ENCODE measurements at places on chromosomes 4 and X.
A peak's percentile ranks its signal among the peaks of the same experiment; 100 is the strongest.

- DNase-seq, result no peak
These were observed 50.9 kb downstream of the MFAP3L start for GRCh38 chr4:169975131-169975837.

- DNase-seq, result no peak
These were observed 6.2 kb upstream of the AFAP1 start for GRCh38 chr4:7945709-7946380.

- DNase-seq, result no peak
These were observed 120.2 kb downstream of the AFAP1 start for GRCh38 chr4:7819446-7819845.

DNA sequence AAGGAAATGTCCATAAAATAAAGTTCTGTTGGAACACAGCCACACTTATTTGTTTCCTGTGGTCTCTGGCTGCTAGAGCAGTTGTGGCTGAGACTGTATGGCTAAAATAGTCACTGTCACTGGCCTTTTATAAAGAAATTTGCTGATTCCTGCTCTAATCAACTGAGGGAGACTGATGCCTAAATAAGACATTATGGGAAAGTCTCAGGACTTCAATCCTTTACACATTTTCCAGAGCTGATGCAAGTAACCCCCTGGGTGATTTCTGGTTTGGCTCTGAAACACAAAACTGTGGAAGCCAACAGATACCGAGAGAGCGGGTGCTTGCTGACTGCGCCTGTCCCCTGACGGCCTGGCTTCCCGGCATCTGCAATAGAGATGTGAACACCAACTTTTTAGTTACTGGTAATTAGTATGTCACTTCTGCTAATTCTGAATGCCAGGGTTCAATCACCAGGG, 64.0 kb downstream of the POLR2B start:
- DNase-seq, result no peak

DNA sequence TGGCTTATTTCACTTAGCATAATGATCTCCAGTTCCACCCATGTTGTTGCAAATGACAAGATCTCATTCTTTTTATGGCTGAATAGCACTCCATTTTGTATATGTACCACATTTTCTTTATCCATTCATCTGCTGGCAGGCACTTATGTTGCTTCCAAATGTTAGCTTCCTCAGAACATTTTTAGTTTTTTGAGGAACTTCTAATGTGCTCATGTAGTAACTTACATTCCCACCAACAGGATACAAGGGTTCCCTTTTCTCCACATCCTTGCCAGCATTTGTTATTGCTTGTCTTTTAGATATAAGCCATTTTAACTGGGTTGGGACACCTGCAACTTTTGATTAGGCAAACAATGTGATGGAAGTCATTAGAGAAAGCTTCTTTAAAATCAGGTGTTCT, 454.2 kb downstream of the NLGN4X start:
- no peak for DNase-seq

- DNase-seq, result no peak
These were observed 35.0 kb upstream of the CDKN2AIP start for GRCh38 chr4:183409483-183409882.

- no peak for DNase-seq
These were observed 13.0 kb upstream of the RHOXF2 start for GRCh38 chrX:120145295-120145925.

DNA sequence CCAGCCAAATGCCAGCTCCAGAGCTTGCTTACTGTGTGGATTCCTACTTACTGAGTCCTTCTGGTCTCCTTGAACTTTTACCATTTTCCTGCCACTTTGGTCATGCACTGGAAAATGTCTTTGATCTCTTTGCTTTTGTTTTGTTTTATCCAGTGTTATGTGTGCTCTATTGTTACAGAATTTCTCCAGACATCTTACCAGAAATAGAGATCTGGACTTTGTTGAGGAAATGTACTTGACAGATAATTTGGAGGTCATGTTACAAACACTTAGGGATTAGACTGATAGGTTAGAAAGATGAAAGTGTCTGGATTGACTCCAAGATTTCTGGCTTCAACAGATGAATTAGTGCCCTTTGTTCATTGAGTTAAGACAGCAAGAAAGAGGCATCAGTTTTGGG, 5.7 kb upstream of the ZNF330 start:
- no peak for DNase-seq

GRCh38 chr4:147768113-147768512, 36.2 kb downstream of the ARHGAP10 start:
- DNase-seq, result no peak

- DNase-seq, result no peak
These were observed 1.5 kb upstream of the TSPAN5 start for GRCh38 chr4:98659741-98660462.

DNA sequence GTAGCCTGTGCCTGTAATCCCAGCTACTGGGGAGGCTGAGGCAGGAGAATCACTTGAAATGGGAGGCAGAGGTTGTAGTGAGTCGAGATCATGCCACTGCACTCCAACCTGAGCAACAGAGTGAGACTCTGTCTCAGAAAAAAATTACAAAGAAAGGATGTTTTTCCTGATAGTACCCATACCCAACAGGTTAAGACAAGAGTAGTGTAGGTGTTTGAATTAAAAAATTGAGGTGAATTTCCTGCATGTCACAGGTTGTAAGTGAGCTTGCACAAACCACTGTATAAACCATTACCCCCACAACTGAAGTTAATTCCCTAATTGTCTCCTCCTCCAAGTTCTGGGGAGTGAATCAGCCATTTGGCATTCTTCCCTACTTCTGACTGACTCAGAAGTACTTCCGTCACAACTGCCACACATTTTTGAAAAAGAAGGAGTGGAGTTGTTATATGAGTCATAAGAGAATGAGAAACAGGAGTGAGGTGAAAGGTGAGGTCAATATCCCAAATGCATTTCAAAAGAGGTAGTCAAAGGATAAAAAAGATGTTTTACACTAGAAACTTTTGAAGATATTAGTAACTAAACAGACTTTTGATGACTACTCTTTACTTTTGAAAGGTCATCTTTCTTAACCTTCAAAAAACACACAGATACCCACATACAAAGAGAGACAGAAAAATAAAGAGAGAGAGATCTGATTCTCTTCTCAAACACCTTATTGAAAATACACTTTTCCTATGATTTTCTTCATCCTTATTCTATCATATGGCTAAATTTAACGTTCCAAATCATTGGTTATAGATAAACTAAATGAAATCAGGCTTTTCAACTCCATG, 134.5 kb downstream of the BTC start:
- DNase-seq, result peak; percentile 96

GRCh38 chr4:6257247-6258025, 12.2 kb upstream of the WFS1 start:
- no peak for DNase-seq

GRCh38 chr4:86247320-86247719, 112.5 kb downstream of the MAPK10 start:
- DNase-seq, result no peak

GRCh38 chr4:1209821-1210220, 37.4 kb upstream of the SPON2 start:
- no peak for DNase-seq

DNA sequence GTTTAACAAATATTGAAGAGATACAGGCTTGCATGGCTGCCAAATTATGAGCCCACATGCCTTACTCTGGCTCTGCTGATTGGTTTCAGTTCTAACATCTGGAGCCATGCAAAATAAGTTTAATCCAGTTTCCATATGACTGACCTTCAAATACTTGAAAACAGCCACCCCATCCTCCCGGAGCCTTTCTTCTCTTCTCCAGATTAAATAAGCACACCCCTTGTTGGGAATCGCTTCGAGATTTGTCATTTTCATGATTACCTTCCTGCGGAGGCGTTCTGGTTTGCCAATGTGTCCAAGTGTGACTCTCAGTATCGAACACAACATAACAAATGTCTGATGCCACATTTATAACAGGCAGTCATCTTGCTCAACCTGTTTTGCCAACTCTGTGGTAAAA, 101.6 kb upstream of the JADE1 start:
- DNase-seq, result no peak

- no peak for DNase-seq
These were observed 4.4 kb upstream of the STAP1 start for GRCh38 chr4:67554096-67554495.

DNA sequence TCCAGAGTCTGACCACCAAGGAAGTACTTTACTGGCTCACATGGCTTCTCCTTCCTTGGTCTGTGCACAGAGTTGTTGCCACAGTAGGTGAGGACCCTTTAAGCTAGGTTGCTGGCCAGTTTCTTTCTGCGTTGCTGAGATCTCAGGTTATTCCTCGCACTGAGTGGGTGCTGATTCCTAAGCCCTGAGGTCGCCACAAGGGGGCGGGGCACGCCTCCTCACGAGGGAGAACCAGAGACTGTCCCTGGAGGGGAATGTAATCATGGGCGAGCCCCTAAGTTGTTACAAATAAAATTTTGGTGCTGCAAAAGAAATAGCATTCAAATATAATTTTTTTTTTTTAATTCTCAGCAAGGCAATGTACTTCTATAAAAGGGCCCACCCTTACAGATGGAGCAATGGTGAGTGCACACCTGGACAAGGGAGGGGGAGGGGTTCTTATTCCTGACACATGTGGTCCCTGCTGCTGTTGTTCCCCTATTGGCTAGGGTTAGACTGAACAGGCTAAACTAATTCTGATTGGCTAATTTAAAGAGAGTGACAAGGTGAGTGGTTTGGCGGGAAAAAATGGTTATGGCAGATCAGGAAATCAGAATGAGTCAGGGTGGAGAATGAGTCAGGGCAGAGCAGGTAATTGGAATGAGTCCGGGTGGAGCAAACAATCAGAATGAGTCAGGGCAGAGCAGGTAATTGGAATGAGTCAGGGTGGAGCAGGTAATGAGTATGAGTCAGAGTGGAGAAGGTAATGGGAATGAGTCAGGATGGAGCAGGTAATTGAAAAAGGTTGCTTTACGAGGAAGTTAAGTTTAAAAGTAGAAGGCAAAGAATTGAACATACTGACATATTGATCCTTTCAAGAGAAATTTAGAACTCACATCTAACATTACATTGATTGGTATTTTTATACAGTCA, 107.5 kb downstream of the VSIG4 start:
- no peak for DNase-seq

GRCh38 chr4:144634978-144635747, 10.8 kb upstream of the HHIP start:
- DNase-seq, result no peak

GRCh38 chr4:21948347-21949072, at the start of gene KCNIP4:
KCNIP4 (minus strand) TSS chr4:21948772.
- DNase-seq, result no peak

- DNase-seq, result no peak
These were observed 132.3 kb downstream of the SLIT2 start for GRCh38 chr4:20383969-20384368.
